ENCODE measurements at places on chromosomes 16 and 17.

DNA sequence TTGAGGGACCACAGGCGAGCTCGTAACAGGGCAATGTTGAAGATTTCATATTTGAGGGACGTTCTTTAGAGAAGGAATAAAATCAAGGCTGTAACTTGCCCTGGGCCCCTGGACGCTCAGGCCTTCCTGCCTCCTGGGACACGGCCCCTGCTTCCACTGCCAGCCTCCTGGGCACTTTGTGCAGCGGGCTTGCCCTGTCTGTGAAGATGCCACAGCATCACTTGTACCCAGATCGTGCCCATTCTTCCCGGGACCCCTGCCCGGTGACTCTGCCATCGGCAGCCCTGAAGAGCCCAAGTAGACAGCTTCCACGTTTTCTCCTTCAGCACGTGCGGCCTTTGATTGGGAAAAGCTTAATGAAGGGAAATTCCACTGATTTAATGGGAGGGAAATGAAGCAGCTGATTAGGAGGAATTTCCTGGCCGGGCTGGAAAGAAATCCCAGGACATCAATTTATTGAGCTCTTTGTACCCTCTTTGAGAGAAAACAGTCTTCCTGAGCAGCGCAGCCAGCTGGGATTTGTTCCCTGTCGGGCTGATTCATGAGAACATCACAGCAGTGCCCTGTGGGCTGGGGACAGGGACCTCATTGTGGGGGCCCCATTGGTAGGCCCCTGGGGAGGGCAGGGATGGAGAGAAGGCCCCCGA, 71.5 kb downstream of the CRISPLD2 start:
- no peak for DNase-seq

- DNase-seq = no peak
Observed at GRCh38 chr17:81811705-81812570, 8.0 kb downstream of the GCGR start.

GRCh38 chr16:88570691-88571092, 489 bp downstream of the ZC3H18 start:
- no peak for DNase-seq

DNA sequence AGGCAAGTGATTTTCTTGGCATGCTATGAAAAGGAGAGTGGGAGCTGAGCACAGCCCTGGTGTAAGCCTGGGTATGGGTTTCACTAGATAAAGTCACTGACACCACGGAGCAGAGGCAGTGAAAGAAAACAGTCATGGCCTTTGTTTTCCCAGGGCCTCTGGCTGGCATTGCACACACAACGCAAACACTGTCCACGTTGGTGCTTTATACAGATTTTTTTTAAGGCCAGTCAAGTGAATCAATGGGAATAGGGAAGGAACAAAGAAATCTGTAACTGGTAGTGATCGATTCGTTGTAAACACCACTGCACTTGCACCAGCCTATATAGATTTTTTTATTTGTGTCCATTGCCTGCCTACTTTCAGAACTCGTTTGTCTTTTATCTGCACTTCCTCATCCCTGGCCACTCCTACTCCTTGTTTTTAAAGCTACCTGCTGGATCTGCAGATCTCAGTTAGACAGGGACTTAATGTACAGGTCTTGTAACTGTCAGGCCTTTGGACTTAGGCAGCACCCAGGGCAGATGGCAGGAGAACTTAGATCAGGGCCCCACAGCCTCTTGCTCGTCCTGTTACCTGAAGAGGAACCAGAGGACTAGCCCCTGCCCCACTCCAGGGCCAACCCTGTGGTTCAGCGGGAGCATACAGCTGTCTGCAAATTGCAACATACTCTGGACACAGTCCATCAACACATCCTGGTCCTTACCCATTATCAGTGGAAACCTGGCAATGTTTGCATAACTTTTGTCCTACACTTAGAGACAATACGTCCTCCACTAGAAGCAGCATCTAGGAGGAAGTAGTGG, 10.6 kb upstream of the TMIGD1 start:
- DNase-seq = no peak

DNA sequence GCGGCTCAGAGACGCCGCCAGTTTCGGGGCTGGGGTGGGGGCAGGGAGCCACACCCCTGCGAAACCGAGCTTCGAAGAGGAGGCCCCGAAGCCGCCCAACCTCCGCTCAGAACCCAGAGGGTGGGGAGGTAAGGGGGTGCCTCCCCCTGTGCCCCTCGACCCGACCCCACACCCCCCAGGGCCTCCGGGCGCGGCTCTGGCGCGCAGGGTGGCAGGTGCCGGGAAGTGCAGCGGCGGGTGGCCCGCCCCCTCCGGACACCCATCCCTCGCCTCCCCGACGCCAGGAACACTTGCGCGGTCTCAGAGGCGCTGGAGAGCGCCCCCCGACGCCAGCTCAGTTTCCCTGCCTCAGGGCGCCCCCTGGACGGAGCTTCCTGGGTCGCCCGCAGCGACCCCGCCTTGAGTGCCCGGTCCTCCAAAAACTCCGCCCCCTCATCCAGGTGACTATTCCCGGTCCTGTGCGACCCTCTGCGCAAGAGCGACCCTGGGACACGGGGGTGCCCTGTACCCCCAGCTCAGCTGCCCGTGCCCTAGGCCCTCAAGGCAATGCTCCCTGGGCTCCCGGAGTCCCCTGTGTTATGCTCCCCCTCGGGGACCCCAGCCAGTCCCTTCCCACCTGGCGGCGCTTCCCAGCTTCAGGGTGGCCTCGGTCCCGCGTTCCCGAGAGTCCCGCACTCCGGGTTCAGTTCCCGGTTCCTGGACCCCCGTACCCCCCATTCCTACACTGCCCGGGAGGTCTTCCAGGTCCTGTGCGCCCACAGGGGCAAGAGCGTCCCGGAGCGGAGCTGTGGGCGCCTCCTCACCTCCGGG, 562 bp downstream of the PPL start:
- DNase-seq = no peak

DNA sequence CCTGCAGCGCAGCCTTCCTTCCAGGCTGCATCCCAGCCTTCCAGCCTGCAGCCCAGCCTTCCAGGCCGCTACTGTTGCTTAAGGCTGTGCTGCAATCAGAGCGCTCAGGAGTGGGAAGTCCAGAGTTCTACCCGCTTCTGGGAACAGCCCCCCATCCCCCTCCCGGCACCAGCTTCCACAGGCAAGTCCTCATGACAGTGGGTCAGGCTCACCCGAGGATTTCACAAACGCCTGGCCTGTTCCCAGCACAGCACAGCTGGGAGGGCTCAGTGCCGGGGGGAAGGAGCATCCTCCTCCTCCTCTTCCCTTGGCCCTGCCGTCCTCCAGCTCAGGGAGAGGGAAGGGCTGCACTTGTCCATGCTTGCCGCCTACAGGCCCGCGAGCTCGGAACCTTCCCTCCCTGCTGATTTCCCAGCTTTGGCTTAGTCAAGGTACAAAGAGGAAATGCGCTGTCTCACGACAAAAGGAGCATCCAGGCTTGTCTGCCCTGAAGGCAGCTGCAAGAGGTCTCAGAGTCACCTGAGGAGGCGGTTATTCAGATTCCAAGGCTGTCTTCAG, 8.3 kb downstream of the SOCS3 start:
- no peak for DNase-seq

GRCh38 chr17:68719431-68719830, 118.3 kb upstream of the FAM20A start:
- no peak for DNase-seq

DNA sequence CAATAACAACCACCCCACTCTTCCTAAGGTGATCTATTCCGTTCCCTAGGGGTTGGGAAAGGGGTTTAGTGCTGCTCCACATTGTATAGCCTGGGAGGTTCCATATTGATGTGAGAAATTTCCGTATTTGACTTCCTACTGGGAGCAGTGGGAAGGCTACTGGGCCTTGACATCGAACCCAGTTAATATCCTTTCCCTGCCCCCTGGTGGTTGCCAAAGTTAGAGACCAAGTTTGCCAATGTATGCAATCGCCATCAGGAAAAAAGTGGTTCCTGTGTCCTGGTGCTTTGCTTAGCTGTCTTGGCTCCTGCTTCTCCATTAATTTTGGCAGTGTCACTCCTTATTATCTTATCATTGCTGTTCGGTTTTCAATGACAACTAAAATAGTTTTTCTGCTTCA, 914.9 kb downstream of the KCNJ2 start:
- DNase-seq = peak; percentile 8

DNA sequence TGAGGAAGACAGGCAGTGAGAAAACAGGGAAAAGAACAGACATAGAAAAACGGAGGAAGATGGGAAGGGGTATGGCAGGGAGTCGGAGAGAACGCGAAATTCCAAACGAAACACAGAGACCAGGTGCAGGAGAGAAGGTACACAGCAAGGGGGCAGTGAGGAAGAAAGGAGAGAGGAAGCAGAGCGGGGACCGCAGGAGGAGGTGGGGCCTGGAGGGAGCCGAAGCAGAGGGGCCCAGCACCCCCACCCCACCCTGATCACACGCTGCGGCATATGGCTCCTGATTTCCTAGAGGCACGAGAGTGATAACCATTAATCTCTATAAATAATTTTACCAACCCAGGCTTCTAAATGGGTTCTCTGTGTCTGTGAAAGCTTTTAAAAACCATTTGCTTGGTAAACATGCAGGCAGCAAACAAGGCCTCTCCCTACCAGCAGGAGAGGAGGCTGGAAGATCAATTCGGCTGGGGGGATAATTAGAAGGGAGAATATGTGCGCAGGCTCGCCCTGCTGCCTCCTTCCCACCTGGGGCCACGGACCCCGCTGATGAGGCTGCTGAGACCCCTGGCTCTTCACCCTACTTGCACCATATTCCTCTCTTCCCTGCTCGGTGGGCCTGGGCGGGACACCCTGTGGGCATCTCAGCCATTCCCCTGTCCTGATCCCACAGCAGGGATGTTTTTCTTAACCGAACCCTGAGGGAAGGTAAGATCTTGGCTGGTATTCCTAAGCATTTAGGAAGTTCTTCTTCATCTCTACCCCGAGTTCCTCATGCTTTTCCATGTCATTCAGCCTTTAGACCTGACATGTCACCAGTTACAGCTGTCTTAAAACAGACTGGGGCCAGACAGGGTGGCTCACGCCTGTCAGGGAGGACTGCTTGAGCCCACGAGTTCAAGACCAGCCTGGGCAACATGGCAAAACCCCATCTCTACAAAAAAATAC, 86.7 kb downstream of the TMEM132E start:
- DNase-seq = no peak

DNA sequence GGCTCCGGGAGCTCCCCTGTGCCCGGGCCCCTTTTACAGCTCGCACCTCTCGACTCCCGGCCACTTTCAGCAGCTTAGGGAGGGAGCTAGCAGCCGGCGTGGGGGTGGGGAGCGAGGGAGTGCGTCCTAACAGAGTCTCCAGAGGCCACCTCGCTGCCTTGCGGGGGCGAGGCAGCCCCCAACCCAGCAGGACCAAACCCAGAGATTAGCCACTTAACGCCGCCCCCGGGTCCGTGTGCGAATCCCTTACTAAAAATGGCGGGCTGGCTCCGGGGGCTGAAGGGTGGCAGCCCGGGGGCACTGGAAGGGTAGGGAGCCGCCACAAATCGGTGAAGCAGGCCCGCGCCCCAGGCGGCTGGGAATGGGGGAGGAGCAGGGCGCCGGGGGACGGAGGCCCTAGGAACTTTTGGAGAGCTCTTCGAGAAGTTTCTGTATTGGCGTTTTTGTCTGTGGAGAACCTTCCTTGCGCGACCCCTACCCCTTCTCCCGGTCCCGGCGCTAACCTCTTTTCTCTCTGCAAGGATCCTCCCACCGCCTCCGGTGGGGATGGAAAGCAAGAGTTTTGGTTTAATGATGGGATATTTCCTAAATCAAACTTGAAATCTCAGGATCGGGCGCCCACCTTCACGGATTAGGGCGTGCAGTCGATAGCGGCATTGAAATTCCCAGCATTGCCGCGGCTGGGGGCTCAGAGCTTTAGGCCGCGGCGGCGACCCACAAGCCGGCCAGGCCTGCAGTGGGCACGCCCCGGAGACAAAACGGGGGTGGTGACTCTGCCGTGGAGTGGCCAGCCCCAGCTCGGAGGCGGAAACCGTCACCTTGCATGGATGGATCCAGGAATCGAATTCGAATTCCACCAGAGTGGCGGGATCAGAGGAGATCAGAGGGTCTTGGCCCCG, 793 bp upstream of the IRX3 start:
- no peak for DNase-seq
